ENCODE measurements at places on chromosomes 6 and 20. TPM values are rescaled to one million over a fixed set of nuclear protein-coding genes. Genes with fewer than 3 reads are reported as not detected.

ARMC12 gene
- total RNA-seq: not detected

STMND1 gene
- not detected for total RNA-seq

DNA sequence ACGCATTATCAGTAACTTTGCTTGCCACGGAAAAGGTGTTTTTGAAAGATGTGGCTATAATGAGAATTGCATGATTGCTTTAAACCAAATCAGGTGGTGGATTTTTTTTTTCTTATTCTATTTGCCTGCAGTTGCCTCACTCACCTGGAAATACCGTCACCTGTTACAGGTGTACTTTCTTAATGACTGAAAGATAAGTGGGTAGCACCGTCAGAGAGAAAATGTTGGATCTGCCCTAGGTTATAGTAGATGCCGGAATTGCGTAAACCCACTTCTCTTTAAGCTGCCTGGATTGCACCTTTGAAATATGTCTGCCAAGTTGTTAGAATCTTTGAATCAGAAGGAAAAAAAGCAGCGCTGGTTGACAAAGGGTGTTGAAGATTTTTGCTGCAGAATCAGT is 68.5 kb downstream of the SH3BGRL2 start:
- DNase-seq: no peak

DNA sequence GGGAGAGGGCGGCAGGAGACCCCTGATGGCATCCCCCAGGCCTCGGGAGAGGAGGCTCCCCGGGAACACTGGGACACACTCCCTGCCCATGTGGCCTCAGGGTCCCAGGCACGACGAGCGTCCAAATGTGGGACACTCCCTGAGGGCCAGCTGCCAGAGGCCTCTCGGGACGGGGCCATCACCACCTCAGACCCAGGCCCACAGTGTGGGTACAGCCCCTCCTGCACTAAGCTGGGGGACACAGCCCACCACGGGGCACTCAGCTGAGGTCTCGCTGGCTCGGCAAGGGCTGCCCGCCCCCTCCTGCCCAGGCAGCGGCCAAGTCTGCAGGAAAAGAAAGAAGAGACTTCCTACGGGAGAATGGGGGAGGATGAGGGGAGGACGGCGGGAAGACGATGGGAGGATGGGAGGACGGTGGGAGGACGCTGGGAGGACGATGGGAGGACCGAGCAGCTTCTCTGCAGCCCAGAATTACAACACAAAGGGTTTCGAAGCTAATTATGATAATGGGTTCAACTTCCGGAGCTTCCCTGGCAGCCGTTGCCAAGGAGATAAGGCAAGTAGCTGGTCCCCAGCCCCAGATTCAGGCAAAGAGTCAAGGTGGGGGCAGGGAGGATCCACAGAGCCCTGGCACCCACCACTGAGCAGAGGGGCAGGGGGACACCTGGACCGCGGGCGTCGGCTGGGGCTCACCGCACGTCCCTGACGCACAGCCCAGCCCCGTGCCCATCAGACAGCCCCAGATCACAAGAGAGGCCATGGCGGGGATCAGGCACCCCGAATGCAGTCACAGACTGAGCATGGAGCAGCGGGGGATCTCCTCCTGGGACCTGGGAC is 17.5 kb downstream of the KCNQ2 start:
- no peak for DNase-seq

GRCh38 chr6:29739136-29739881 is 16.1 kb downstream of the HLA-F start:
- DNase-seq: no peak
